ENCODE measurements at places on chromosomes 5 and 9.

DNA sequence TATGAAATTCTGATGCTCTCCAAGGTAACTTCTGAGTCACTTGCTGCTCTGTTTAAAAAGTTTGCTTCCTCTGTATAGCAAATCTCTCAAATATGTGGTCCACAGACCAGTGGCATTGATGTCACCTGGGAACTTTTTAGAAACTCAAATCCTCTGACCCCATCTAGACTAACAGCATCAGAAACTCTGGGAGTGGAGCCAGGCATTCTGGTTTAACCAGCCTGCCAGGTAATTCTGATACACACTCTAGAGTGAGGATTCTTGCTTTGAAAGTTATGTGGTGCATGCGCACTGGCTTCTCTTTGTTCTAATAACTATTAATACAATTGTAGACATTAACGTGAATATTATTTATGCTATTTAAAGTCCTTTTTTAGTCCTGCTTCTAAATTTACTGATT lies 298.1 kb downstream of the SLF1 start:
- no peak for DNase-seq

DNA sequence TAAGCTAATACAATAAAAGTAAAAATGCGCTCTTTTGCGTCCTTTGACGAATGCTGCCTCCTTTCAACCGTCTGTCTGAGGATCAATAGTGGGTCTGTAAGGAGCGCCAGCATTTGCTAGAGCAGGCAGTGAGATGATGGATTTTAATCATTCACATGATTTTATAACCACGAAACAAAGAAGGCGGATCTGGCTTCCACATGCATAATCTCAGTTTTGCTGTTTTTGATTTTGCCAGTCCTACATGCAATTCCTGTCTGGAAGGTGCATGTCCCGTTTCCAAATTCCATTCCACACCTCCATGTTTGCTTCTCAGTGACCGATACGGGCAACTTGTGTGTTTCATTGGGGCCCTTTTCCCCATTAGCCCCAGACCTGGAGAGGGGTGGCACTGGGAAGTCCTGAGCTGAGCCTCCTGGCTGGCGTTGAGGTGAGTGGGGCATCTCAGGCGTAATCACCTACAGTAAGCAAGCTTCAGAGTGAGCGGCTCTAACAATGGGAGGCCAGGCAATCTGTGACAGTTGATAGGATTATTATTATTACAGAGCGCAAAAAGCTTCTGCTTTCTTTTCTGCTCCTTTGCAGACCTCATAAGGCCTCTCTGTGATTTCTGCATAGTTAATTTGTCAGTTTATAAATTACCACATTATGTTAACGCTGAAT lies 405.4 kb downstream of the ZSWIM6 start:
- DNase-seq: no peak

GRCh38 chr5:504326-505154 lies 19.7 kb downstream of the SLC9A3 start:
- no peak for DNase-seq

- no peak for DNase-seq
These were observed 42.4 kb downstream of the CPLANE1 start for GRCh38 chr5:37206736-37207135.

DNA sequence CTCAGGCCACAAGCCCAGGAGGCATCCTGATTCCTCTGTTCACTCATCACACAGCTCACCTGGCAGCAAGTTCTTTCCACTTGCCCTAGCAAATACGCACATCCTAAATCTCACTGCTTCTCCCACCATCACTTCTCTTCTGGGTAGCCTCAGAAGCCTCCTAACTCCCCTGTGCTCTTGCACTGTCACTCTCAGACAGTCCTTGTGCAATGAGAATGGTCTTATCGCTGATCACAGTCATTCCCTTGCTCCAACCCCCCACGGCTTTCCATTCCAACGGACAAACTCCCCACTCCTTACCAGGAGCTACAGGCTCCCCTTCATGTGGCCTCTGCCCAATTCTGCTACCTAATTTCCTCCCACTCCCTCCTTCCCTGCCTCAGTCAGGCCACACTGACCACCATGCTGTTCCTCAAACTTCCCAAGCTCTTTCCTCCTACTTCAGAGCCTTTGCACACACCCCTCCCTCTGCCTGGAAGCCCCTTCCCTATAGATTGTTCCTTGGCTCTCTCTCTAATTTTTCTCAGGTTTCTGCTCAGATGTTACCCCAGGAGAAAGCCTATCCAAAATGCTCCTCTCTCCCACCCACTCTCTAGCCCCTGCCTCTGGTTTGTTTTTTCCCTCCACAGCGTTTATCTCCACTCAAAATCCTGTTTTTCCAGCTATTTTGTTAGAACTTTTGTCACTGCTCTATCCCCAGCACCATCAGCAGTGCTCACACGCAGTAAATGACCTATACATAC lies 34.1 kb upstream of the TNFAIP8 start:
- no peak for DNase-seq

- no peak for DNase-seq
These were observed 345 bp upstream of the PRRC1 start for GRCh38 chr5:127517110-127517479.

GRCh38 chr5:134945041-134945440 lies 22.7 kb upstream of the CATSPER3 start:
- DNase-seq: no peak

DNA sequence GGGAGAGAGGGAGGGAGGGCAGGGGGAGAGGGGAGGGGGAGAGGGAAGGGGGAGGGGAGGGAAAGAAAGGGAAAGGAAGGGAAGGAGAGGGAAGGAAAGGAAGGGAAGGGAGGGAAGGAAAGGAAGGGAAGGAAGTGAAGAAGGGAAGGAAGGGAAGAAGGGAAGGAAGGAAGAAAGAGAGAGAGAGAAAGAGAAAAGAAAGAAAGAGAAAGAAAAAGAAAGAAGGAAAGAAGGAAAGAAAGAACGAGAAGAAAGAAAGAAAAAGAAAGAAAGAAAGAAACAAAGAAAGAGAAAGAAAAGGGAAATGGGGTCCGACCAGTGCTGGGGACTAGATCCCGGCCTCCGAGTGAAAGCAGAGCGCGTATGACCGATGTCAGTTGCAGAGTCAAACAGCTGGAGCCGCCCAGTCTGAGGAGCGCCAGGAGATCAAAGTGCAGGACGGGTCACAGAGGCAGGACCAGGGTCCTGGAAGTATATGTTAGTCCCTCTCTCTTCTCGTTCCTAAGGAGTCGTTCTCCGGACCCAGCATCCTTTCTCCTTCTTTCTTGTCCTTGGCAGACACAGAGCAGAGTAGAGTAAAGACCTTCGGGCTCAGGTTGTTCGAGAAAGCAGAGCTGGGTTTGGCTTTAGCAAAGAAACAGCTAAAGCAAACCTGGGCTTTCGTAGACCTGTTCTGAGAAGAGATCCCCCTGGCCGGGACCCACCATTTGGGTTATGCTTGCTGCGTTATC lies 305.4 kb upstream of the MSX2 start:
- no peak for DNase-seq

DNA sequence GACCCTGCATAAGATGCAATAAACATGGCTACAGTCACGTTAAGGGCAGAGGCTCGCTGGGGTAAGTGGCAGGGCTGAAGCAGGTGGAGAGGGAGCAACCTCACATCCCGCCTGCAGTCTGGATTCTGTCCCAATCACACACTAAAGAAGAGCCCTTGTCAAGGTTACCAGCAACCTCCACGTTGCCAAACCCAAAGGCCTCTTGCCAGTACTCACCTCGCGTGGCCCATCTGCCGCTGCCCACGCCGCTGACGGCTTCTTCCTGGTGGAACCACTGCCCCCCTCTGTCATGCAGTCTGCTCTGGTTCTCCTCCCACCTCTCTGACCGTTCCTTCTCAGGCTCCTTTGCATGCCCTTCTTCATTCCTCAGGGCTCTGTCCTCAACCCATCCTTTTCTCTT lies 8.8 kb downstream of the AQP7 start:
- no peak for DNase-seq

DNA sequence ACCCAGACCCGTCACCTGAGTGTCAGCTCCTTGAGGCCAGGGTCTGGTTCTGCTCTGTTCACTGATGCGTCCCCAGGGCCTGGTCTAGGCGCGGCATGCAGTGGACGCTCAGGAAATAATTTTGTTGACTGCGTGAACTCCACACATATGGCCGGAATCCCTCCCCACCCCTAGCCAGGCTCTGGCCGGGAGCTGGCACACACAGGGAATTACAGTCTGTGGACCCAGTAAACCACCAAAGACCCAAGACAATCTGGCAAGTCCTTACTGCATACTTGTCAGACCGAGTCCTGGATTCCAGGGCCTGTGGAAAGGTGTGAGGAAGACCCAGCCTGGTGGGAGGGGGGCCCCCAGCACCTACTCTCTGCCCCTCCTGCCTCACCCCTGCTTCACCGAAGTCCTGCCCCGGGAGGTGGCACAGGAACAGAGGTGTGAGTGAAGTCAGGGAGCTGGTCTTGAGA lies 113.0 kb upstream of the IER5L start:
- no peak for DNase-seq

DNA sequence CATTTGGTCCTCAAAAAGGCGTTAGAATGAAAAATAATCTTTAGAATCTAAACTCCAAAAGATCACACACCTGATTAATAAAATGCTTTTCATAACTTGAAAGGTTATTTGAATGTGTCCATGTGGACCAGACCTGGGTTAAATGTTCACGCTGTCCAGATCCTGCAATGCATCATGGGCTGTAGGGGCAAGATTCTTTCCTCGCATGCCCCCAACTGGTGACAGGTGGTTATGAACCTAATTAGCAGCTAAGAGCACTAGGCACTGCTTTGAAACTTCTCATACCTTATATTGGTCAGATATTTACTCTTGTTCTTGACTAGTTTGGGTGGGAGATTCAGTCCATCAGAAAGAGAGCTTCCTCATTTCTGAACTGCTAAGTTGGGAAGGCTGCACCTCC lies 19.3 kb upstream of the PIP5K1B start:
- DNase-seq: no peak

DNA sequence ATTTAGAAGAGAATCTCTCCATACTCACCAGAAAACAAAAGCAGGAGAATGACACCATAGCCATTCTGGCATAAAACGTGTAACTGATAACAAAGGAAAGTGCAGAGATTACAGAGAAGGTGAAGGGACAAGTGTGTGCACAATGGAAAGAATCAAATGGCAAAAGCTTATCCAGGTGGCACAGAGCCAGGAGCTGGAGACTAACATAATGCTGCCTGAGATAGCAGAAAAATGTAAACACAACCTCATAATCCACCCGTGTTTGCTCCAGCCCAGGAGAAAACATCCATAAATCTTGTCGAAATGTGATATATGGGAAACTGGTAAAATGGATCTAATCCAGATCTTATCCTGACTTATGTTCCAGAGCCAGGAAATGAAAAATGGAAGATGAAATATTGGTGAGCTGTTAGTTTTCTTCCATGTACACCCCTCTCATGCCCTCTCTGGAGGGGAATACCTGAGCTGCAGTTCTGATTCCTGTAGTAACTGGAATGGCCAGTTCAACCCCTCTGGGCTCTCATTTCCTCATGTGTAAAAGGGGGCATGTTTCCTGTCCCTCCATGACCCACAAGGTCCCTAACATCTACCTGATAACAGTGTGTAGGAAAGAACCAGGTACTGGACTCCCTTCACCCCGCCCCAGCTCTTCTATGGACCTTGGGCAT lies 212.3 kb upstream of the DAPK1 start:
- DNase-seq: no peak

- DNase-seq: no peak
These were observed 142.6 kb upstream of the LMX1B start for GRCh38 chr9:126471084-126471624.

- no peak for DNase-seq
These were observed 10.7 kb downstream of the PCDH12 start for GRCh38 chr5:141947316-141947715.

DNA sequence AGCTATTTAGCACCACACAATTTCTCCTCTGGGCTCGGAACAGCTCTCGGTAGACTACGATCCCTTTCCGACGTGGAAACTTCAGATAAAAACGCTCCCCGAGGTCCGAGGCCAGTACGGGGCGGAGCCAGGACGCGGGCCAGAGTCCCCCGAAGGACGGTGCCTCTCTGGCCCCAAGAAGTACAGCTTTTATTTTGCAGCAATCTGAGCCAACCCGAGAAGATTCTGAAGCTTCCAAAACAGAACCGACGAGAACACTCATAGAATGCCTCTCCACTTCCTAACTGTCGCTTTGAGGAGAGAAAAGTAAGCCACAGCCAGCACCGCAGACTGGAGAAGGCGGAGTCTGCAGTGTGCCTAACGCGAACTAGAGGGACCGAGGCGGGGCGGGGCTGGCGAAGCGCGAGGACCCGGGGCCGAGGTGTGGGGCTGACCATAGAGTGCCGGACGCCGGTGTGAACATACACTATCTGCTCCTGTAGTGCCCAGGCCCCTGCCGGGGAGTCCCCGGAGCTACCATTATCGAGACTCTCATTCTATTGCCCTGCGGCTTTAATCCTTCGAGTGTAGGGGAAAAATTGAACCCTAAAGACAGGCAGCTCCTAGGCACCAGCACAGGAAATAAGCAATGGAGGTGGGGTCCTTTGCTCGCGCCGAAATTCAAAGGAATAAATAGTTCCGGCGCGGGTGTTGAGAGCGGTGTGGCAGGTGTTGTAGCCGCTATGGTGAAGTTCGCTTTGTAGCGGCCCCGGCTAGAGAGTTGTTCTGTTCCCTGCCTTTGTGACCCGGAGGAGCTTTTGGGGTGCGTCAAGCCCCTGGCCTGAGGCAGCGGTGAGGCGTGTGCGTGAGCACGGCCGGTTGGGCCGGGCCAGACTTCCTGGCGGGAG lies at the start of gene SMC2:
Gene SMC2 (plus strand): TSS at position 663 of the 887 bp plus-strand sequence. CDS start 1,076 bp downstream, outside the sequence.
- DNase-seq: peak; percentile 53

DNA sequence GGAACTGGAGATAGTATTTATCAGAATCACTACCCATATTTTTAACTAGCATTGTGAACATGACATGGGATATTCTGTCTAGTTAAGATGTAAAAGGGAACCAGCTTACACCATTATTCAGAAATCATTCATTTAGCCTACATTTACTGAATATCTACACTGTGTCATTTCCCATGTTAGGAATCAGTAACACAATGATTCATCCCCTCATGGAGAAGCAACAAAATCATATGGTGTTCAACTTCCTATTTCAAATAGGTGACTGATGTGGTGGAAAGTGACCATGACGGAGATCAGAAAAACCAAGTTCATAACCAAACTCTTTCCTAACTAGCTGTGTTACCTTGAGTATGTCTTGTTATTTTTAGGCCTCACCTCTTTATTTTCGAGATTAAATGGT lies 550.0 kb upstream of the TUSC1 start:
- no peak for DNase-seq

DNA sequence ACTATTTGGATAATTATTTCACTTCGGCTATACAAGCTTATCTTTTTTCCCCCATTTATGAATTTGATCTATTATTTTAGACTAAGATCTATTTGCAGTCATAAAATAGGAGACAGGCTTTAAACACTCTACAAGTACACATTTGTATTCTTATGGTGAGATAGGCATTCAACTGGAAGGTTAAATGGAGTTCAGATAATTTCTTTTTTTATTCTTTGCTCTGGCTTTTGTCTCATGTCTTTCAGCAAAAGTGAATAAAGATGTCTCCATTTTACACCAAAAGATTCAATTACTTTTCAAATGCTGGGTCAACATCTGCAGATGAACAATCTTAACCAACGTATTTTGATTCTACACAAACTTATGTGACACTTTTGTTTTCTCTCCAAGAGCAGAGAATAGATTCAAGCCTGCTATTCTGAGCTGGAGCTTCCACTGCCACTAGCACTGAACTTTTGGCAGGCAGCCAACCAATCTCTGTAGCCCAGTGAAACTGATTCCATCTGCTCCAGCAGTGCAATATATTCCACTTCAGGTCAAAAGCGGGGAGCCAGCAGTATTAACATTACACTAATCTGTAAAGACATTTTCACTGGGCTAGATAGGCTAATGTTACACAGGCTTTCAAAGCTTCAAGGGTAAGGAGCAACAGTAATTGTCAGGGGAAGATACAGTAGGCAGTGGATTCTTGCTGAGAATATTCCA lies 452.0 kb upstream of the ZNF608 start:
- DNase-seq: no peak
